ENCODE measurements at places on chromosomes 4 and X.

DNA sequence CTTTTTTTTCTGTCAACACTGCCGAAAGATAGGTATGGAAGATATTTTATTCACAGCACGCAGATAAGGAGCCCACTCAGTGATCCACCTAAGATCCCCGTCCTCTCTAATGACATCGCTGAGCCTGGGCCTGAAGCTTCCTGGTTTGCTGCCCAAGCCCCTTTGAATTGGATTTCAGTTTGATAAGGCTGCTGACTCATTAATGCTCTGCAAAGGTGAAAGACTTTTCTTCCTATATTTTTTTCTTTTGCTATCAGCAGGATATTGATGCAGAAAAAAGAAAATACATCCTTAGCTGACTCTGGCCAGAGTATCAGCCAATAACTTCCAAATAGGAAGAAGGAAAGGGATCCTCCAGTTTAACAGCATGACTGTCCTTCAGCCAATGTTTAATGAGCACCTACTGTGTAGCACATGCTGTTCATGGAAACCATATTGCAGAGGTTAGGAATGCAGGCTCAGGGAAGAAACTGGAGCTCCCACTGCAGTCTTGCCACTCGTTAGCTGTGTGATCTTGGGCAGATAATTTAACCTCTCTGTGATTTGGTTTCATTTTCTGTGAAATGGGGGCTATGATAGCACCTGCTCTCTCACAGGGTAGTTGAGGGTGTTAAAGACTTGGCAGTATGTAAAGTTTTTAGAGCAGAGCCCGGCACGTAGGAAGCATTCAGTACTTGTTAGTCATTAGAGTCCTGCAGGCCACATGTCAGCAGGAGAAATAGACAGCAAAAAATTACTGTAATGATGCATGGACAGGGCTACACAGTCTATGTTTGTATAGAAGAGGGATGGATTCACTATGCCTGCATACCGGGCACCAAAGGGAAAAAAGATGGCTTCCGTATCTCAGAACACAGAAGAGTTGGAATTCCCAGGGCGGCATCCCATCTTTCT lies 39.3 kb downstream of the EVC start:
- no peak for DNase-seq

DNA sequence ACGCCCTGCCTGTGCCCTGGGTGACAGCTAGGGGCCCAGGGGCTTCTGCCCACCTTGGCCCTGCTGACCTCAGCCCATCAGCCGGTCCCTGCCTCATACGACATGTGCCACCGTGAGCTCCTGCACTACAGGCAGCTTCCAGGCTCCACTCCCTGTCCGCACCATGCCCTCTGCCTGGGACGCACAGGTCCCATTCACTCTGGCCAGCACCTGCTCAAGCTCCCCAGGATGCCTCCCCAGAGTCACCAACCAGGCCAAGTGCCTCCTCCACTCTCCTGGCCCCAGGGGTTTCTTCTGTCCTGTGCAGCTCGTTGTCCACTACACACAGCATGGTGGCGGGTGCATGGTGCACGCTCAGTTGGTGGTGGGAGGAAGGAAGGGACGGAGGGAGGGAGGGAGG lies 20.2 kb upstream of the MRFAP1 start:
- no peak for DNase-seq

DNA sequence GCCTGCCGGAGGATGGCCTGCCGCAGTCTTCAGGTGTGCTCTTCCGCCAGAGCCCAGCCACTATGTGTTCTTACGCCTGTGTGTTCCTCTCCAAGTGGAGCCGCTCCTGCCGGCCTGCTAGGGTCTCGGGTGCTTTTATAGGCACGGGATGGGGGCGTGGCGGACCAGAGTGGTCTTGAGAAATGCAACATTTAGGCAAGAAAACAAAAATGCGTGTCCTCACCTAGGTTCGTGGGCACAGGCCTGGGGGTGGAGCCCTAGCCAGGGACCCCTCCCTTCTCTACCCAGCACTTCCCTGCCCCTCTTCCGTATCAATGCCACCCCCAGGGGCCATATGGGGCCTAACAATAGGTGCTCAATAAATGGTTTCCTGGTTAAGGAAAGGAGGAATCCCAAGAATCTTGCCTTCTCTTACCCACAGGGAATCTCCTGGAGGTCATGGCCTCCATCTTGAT lies 34.4 kb upstream of the LRBA start:
- DNase-seq, result no peak

DNA sequence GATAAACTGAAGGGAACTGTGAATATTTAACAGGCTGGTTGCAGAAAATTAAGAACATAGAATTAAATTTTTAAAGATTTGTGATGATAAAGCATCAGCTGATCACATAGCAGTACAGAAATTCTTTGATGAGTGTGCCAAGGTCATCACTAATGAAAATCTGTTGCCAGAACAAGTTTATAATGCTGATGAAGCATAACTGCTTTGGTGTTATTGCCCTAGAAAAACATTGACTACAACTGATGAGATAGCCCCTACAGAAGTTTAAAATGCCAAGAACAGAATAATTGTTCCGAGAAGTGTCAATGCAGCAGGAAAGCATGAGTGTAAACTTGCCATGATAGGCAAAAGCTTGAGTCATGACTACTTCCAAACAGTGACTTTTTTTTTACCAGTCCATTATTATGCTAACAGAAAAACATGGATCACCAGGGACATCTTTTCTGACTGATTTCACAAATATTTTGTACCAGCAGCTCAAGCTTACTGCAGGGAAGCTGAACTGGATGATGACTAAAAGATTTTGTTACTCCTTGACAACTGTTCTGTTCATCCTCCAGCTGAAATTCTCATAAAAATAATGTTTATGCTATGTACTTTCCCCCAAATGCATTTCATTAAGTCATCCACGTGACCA lies 1136.6 kb downstream of the FAT4 start:
- DNase-seq, result no peak

- DNase-seq, result no peak
These were observed 53.2 kb downstream of the TBL1X start for GRCh38 chrX:9518051-9518450.

DNA sequence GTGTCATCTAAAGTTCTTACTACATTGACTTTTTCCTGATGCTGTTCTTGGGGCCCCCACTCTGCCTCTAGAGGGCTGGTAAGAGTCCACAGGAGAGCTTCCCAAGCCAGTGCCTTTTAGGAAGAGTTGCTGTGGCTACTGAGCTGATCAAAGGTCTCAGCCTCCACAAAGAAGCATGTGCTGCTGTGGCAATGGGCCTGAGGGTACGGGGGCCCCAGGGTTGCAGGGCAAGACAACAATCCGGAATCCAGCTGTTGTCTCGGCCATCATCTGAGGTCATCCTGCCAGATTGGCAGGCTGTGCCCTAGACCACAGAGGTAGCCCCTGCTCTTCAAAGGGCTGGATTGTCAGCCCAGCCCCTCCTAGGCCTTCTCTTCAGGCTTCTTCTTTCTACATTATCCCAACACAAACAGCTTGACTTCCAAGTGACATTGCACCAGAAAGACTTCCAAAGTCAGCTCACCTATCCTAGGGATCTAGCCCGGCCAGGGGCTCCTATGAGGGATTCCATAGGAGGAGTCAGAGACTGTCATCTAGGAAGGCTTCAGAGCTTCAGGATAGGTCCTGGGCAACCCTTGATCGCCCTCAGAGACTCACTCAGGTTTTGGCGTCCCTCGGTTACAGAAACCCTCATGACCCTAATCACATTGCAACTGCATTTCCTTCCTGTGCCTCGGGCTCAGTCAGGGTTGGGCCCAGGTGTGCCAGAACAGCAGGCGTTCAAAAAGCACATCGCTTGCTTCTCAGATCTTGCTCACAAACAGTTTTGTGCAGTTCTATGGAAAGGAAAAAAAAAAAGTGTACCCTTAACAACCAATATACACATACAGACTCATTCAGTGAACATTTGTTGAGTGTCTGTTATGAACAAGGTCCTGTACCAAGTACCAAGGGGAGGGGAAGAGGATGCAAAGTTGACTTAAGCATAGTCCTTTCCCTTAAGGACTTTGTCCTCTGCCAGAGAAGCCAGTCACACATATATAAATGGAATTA lies 27.8 kb downstream of the SLC25A5 start:
- DNase-seq, result no peak

- DNase-seq, result no peak
These were observed 23.0 kb downstream of the RPA4 start for GRCh38 chrX:96906741-96907140.

DNA sequence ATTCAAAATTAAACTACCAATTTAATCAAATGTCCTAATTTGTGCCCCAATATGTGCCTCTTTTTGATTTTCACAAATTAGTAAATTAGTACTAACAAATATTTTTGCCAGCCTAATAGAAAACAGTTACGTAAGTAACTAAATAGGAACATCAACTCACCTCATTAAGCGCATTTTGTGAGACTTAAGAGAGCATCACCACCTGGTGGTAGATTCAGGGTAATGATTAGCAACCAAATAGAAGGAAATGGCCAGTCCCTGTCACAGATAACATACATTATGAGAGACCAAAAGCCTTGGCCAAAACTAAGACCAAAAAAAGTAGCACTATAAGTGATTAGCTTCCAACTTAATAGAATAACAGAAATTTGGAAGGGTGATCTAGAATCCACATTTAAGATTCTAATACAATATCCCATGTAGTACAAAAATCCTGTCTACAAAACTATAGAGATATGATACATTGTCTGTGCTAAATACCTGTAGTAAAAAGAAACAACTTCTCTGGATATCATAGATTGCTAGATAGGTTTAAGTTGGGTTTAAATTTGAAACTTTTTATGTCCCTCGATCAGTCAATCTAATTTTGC lies 46.7 kb downstream of the C4orf46 start:
- no peak for DNase-seq

- DNase-seq, result no peak
These were observed 69.0 kb upstream of the PSAPL1 start for GRCh38 chr4:7503559-7504249.

GRCh38 chrX:41384051-41384705 lies 50.2 kb downstream of the DDX3X start:
- peak; percentile 74 for DNase-seq

GRCh38 chr4:125986307-125986706 lies 671.6 kb downstream of the FAT4 start:
- DNase-seq, result no peak

DNA sequence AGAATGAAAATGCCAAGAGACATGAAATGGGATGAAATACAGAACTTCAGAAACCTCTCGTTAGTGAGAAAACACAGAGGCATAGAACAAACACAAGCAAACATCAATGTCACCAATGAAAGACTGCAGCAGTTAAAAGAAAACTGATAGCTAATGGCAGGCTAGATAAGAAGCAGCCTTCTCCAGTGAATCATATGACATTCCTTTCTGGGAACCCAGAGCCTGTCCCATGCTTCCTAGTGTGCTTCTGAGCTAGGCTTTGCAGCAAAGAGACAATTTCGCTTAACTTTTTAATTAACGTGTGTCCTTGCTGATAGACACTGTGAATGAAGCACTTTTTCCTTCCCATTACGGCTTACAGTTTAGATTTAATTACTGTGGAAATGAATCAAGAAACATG lies 444.6 kb downstream of the IL15 start:
- DNase-seq, result no peak

GRCh38 chrX:40058719-40059118 lies 39.0 kb downstream of the BCOR start:
- DNase-seq, result no peak

- DNase-seq, result no peak
These were observed 192.2 kb upstream of the FAT1 start for GRCh38 chr4:186915816-186916215.

- no peak for DNase-seq
These were observed 344 bp downstream of the OR13H1 start for GRCh38 chrX:131544218-131544617.

- DNase-seq, result no peak
These were observed 135.8 kb downstream of the GASK1B start for GRCh38 chr4:158036998-158037397.

GRCh38 chr4:120685756-120686278 lies 236.7 kb downstream of the PRDM5 start:
- DNase-seq, result no peak

- no peak for DNase-seq
These were observed 323.2 kb downstream of the ARHGAP24 start for GRCh38 chr4:85798012-85798770.

GRCh38 chr4:181807771-181808170 lies 435.4 kb upstream of the TENM3 start:
- DNase-seq, result no peak

- DNase-seq, result no peak
These were observed 40.0 kb upstream of the ADRA2C start for GRCh38 chr4:3725936-3726870.

DNA sequence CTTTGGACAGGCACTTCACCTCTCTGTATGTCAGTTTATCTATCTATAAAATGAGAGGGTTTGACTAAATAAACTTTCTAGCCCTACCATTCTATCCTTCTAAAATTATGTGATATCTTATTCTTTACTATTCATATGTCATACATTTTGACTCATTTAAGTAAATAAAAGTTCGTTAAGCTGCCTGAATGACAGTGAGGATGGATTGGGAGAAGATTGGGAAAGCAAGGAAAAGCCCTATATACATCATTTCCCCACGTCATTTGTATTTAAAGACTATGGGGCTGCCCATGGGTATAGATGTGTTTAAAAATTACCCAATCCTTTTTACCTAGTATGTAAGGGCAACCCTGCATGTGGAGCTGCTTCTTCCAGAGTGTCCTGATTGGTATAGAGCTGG lies 5.3 kb downstream of the SLC16A2 start:
- DNase-seq, result no peak

DNA sequence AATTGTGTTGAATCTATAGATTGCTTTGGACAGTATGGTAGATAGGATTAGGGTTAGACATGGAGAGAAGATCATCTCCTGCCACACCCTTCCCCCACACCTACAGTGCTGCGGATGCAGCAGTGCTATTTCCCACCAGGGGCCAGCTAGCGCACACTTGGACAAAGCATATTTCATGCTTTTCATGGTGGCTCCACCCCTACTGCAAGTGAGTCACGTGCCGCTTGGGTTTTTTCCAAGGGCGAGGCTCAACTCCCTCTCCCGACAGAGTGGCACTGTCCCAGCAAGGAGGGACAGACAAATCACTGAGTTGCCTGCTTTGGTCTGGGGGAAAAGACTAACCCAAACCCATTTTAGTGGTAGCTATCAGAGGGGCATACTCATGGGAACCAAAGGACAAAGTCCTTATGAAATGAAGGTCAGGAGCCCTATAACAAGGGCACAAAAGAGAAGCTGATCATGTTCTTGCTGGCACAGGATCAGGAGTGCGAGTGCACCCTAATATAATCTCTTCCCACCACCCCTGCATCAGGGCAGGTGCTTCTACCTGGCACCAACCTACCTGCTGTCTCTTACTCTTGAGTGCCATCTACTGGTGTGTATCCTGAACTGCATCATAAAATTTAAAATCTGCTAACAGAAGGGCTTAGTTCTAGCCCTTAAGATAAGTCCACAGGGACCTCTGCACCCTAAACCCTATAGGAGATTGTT lies 55.1 kb upstream of the PGAM4 start:
- DNase-seq, result peak; percentile 9

DNA sequence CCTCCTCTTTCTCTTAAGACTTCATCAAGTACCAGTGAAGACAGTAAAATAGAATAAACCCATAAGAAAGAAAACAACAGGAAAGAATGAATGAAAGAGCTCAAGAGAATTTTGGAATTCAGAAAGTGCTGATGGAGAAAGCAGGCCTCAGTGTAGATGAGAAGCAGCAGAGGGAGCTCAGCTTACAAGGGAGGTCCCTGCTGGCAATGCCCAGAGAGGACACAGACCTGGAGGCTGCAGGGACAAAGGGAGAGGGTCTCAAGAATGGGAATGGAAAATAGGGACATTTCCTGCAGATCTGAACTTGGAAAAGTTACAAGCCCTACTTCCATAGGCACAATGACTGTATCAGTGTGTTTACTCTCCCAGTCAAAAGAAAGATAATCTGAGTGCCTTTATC lies 64.5 kb upstream of the MAGEA10 start:
- no peak for DNase-seq

GRCh38 chrX:88613338-88613737 lies 133.7 kb upstream of the CPXCR1 start:
- DNase-seq, result no peak

Data from activated CD4-positive, alpha-beta T cell treated with anti-CD3 and anti-CD28 coated beads for 48 hours (primary cell).